ENCODE measurements at places on chromosomes 1 and 21.

- no peak for DNase-seq
These were observed 35.6 kb upstream of the VASH2 start for GRCh38 chr1:212914789-212915188.

DNA sequence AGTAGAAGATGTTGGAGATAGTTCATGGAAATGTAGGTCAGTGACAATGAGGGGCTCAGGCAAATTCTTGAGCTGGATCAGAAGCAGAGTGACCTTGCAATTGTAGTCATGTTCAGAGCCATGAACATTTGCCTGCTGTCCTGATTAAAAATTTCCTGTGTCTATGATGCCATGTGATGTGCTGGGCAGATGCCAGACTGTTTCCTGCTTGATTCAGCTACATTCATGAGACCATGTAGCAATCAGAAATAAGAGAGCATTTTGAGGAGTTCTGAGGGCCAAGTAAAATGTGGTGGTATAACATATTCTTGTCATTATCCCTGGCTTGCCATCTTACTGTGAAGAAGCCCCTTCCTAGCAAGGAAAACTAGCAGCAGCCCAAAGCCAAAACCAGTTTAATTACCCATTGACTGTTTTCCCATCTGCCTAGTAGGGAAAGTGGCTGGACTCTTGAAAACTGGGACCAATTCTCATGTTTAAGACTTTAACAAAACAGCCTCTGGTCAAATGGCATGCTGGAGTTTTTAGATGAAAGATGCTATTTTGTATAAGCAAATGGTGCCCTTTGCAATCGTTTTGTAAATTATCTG lies 118.3 kb downstream of the NOS1AP start:
- DNase-seq: no peak

DNA sequence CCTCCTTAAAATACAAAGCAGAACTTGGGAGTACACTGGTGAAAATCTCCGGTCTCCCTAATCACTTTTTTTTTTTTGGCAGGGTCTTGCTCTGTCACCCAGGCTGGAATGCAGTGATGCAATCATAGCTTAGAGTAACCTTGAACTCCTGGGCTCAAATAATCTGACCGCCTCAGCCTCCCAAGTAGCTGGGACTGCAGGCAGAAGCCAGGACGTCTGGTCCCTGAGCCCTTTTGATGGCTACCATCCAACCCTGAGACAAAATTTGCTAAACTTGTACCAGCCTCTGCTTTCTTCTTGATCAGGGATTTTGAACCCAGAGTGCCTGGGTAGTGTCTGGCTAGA lies 4.1 kb downstream of the L1TD1 start:
- no peak for DNase-seq

GRCh38 chr1:77095236-77095635 lies 124.0 kb downstream of the PIGK start:
- no peak for DNase-seq

DNA sequence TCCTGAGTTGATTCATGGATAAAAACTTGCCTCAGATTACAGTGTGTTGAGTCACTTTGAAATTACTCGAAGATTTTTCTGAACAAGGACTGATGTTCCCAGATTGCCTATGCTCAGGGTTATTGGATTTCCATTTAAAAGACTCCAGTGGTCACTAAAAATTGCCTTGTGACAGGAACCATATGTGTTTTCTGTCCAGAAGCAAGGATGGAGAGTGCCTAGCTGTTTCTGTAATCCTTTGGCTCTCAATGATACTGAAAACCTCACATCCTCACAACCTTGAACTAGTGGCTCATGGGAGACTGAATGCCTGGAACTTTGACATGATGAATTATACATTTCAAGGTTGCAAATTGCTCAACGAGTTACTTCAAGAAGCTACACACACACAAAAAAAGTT lies 1271.8 kb downstream of the BRINP3 start:
- DNase-seq: no peak

DNA sequence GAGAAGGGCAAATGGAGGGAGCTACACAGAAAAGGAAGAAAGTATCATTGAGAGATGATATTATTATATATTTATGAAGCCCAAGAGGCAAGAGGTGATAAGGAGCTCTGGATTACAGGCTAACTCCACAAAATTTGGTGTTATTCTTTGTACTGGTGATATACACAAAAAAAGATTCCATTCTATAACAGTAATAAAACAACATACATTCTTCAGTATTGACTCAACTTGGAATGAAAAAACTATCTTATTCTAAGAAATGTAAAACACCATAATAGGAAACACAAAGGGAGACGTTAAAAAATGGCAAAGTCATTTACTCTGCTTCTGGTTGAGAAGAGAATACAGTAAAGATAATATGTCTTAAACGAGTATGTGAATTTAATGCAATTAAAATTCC lies 99.4 kb downstream of the TEX35 start:
- no peak for DNase-seq

GRCh38 chr1:55310505-55310971 lies 95.4 kb upstream of the USP24 start:
- DNase-seq: no peak

- DNase-seq: no peak
These were observed 17.7 kb downstream of the IRF2BP2 start for GRCh38 chr1:234592240-234592639.

- DNase-seq: no peak
These were observed 71.7 kb upstream of the ZBTB18 start for GRCh38 chr1:243979396-243979795.

DNA sequence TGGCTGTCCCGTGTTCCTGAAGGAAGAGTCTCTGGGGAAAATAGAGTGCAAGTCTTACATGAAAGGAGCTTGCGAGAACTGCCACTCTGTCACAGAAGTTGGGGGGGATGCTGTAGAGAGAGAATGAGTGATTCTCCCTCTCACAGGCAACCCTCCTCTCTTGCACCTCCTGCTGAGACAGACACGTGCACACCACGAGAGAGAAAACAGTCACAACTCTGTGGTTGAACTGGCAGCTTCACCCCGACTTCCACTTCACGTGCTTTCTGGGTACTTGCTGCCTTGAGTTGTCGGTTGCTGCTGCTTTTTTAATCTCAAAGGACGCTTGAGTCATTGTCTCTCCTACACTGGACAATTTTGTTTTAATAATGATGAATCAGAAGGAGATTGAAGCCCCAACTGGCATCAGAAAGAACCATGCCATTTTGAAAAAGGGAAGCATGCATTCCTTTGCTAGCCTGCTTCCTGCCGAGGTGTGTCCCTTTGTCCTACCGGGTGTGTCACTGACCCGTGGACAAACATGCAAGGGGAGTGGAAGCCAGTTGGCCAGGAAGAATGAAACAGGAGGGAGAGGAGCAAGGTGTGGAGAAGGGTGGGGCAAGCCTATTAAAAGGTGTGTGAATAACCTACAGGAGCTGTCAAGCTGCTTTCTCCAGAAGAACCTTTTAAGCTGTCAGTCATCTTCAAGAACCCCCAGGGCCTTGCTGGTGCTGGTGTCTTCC lies 164.2 kb downstream of the CACNA1E start:
- no peak for DNase-seq

GRCh38 chr1:208080396-208081286 lies 163.5 kb downstream of the PLXNA2 start:
- DNase-seq: no peak

DNA sequence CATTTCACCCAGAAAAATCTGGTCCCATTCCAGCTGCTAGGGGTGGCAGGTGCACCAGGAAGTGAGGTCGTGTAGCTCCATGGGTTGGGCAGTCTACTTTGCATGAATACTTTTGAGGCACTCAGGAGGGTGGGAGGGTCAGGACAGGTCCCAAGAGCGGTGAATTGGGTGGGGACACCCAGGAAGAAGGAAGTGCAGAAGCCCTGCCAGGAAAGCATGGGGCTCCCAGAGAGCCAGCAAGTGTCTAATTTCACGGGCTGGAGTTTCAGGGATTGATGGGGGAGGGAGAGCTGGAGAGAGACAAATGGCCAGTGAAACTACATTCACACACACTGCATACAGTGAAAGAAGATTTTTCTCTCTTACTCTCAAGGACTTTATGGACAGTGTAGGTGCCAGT lies 137.8 kb downstream of the GALNT2 start:
- DNase-seq: no peak

DNA sequence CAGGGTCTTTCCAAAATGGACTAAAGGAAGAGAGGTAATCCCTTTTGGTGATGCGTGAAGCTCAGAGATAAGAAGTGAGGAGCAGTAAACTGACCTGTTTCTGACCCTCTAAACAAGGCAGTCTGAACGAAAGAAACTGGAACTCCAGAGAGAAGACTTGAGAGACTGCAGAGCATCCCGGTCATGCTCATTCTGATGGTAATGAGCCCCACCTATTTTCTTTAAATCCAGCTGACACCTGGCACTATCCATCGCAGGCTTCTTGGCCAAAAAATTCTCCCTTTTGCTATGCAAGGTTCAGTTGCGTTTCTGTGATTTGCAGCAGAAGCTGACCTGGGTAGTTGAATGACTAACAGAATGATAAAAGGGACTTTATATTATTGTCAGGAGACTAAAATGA lies 105.9 kb upstream of the KCNK2 start:
- no peak for DNase-seq

DNA sequence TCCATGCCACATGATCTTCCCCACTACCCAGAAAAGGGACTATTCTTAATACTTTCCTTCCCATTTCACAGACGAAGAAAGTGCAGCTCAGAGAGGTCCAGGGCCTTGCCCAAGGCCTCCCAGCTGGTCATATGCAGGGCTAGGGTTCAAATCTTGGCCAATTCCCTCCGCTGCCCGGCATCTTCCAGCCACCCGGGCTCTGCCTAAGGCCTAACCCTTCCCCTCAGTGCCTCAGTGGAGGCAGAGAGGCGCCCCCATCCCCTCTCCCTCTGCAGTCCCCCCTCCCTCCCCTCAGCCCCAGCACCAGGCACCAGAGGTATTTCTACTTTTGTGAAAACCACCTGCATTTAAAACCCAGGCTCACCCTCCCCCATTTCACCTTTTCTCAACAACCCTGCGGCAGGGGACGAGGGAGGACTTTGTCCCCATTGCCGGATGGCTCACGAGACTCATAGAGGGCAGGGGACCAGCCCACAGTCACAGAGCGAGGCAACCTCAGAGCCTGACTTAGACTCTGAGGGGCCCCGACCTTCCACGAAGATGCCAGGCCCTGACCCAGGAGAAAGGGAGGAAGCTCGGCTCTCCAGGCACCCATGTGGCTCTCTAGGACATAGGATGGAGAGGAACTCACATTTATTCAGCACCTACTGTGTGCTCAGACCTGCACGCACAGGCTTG lies 12.3 kb downstream of the LAPTM5 start:
- DNase-seq: no peak
